Foreskin melanocyte (primary cell): ENCODE measurements at places on chromosomes 1 and 21.

GRCh38 chr1:156931974-156932710 is 11.7 kb downstream of the LRRC71 start:
- DNase-seq: no peak

DNA sequence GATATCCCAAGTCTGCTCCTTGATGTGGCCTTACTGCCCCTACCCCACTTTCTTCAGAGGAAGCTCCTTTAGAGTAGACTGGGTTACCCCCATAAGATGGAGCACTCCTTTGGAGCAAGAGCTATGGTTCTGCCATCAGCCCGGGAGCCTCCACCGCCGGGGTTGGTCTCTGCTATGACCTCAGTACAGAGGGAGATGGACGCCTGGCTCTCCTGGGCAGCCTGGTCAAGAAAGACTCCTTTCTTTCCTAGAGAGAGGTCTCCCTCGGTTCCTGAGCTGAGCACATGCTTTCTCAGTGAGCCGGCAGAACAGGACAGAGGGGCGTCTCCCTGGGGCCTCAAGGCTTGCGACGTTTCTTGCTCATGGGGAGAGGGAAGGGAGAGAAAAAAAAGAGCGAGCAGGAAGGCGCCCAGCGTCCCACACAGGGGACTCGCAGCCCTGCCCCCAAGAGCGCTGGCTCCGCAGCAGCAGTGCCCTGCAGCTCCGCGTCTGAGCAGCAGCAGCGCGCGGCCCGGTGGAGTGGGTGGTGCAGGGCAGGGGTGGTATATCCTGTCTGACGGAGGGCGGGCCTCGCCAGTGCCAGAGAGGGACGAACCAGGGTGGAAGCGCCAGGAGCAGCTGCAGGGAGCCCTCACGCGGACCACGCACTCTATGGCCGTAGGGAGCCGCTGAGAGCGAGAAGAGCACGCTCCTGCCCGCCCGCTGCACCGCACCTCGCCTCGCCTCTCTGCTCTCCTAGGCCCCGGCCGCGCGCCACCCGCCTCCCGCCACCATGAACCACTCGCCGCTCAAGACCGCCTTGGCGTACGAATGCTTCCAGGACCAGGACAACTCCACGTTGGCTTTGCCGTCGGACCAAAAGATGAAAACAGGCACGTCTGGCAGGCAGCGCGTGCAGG is at the start of gene PKP1:
PKP1 (plus strand) TSS at position 576 of the 899 bp plus-strand sequence; CDS start at position 773, 197 bp downstream.
- no peak for DNase-seq

GRCh38 chr1:159190441-159190840 is 14.2 kb upstream of the ACKR1 start:
- no peak for DNase-seq

DNA sequence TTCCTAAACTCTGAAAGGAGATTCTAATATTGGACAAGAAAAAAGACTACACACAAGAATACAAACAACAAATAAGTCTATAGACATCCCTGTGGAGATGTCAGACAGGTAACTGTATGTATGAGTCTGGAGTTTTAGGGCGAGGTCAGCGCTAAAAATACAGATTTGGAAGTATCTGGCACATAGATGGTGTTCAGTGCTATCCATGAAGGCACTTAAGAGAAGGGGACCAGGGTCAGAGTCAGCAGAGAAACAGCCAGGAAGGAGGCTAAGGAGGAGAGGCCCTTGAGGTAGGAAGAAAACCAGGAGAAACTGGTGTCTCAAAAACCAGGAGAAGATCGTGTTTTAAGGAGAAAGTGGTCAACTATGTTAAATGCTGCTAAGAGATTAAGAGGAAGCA is 18.1 kb downstream of the ZMPSTE24 start:
- no peak for DNase-seq

DNA sequence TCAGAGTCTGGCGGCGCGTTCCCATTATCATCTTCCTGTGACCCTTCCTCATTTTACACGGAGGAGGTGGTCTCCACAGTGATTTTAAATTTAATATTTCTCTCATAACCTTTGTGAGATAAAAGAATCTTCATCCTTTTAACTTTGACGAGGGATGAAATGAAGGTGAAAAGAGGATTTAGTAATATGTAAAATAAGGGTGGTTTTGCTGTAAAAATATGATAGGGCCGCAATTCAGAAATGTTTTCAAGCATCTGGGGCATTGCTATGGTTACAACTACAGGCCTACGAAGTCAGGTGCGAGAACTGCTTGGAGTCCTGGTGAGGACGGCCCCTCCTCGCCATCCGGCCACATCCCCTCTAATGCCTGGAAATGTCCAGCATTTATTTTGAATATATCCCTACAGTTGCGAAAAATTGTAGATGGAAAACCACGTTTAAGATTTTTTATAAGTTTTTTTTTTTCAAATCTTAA is 422 bp upstream of the RSBN1 start:
- no peak for DNase-seq

GRCh38 chr1:150976879-150977694 is 2.5 kb upstream of the CERS2 start:
- DNase-seq: peak; percentile 84

- no peak for DNase-seq
These were observed 24.0 kb upstream of the DDOST start for GRCh38 chr1:20685099-20685662.

DNA sequence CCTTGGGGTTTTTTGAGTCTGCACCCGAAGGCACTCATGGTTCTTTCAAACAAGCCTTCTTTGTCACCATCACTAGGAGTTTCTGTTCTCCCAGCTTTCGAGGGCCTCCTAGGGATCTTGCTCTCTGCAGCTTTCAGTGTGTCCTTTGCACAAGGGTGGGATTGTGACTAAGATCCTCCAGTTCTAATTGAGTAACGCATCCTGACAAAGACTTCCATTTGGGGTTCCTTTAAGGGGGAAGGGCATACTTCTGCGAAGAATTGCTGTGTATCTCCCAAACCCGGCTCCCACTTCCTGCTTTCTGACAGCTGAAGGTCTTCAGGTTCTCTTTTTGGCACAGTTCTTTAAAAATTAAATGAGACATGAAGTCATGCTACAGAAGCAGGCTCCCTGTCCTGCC is 139.4 kb downstream of the EDEM3 start:
- DNase-seq: peak; percentile 98

GRCh38 chr1:189693140-189693539 is 784.5 kb downstream of the BRINP3 start:
- no peak for DNase-seq

GRCh38 chr1:115572710-115573109 is 69.1 kb upstream of the VANGL1 start:
- no peak for DNase-seq

DNA sequence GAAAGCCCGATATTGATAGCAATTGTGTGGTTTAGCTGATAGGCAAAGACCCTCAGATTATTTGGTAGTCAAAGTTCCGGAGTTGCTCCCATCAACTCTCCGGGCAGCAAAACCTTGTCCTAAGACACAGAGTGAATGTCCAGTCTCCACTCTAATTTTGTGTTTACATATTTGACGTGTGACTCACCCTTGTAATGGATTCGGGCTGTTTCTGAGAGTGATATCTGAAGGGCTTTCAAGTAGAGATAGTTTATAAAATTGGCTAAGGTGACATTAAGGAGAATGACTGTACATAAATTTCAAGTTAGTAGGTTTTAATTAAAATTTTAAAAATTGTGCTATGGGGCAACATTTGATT is 154.2 kb downstream of the CNIH3 start:
- peak; percentile 31 for DNase-seq

DNA sequence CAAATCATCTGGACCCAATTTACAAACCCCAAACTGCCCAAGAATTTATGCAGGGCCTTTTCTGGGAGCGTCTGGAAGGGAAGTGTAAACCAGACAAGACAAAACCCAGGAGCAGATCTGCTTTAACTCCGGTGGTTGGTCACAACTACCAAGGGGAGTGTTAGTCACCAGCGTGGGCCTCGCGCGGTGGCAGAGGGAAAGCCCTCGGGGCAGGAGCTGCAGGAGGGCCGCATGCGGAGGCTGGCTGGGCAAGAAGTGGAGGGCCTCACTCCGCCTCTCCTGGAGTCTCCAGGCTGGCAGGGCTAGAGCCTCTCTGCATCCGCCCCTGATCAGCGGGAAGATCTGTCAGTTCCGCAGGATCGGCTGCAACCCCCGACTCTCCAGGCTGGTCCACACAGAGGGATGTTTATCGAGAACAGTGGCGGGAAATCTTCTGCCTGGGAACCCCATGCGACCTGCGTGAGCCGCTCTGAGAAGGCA is 2.0 kb downstream of the COL24A1 start:
- DNase-seq: no peak

DNA sequence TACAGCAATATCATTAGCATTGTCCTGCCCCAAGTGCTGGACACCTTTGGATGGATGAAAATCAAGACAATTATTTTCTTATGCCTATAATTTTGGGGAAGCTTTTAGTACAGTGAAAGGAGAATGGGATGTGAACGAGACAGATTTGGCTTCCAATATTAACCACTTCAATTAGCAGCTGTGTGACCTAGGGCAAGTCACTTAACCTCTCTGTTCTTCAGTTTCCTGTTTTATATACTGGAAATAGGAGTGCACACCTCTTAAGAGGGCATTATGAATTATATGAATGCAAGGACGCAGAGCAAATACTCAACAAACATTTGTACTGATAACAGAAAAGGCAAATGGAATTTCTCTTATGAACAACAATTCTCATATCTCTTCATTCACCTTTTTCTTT is 18.5 kb downstream of the CYP2J2 start:
- no peak for DNase-seq

DNA sequence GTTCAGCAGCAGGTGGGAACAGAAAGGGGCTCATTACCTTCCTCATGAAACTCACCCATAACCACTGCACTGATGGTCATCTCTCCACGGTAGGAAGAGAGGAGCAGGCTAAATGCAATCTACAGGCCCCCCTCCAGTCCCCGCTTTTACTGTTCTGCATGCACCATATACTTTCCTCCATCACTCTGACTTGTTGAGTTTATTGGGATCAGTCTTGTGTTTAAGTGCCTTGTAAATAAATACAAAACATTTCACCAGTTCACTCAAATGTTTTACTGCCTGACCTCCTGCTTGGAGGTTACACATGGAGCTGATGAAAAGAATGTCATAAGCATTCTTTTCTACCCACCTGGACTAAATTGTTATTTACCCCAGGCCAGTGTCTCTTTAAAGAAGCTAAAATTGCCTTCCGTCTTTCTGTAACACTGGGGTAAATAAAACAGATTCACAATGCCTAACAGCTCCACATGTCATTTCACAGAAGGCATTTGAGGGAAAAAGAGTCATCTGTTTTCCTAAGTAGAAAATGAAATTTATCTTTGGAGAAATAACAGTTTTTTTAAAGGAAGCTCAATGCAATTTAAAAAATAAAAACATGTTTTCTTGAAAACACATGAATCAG is 30.7 kb downstream of the PTPN14 start:
- no peak for DNase-seq

DNA sequence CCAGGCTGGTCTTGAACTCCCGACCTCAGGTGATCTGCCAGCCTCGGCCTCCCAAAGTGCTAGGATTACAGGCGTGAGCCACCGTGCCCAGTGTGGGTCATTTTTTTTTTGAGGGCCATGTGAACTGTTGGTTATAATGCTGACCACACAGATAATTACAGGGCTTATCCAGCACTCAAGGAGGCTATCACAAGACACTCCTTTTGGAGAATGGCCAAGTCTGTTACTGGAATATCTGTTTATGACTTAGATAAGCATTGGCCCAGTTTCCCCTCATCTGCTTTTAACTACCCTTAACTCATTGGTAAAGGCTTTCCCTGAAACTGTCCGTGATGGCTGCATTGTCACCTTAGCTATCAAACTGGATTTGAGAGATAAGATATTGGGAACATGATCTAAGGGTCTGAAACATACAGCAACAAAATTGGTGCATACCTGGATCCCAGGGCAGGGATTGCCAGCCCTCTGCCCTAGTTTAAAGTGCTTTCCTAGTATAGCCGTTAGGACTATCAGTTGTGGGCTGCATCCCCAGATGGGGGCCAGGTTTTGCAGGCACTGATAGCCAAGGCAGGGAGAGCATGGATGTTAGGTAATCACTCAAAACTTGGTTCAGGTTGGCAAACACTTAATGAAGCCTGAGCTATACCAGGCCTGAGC is 15.6 kb downstream of the SZT2 start:
- DNase-seq: no peak

- no peak for DNase-seq
These were observed 85.6 kb downstream of the WDR4 start for GRCh38 chr21:42793774-42794173.

GRCh38 chr1:167412920-167413319 is 105.4 kb downstream of the CD247 start:
- DNase-seq: no peak

GRCh38 chr1:71047635-71048607 is at the start of gene PTGER3:
PTGER3 (minus strand) TSS chr1:71047816; CDS start chr1:71047577, 239 bp downstream.
- DNase-seq: no peak

- DNase-seq: no peak
These were observed 185.7 kb downstream of the IGSF21 start for GRCh38 chr1:18293291-18293690.

- no peak for DNase-seq
These were observed 1046.2 kb downstream of the BRINP3 start for GRCh38 chr1:189431447-189431846.

DNA sequence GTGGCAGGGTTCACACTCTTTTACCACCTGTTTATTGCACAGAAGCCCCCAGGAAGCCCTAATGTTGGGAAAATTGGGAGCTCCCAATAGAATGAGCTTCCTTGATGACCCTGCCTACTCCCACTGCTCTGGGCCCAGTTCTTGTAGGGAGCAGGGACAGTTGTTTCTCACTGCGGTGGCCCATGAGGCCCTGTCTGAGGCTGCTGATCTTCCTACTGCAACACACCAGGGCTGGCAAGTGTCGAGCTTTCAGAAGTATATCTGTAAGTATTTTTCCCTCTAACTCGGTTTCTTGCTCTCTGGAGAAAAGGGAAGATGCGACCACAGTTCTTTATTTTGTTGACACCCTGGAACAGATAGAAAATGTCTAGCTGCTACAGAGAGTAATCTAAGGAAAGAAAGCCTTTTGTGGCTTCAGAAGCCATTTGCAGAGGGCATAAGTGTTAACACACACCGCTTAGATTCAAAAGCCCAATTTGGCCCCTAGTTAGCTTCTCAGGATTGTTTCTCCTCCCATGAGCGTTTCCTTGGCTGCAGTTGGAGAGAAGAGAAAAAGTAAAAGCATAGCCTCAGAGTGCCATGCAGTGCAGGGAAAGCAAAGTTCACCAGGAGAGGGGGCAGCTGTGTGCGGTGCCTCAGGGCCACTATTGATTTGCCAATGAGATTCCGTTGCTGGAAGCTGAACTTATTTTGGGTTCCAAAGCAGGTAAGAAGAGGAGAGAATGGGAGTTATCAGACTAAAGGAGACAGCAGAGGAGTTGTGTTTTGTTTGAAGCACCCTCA is 102.6 kb downstream of the SELENOF start:
- DNase-seq: no peak

DNA sequence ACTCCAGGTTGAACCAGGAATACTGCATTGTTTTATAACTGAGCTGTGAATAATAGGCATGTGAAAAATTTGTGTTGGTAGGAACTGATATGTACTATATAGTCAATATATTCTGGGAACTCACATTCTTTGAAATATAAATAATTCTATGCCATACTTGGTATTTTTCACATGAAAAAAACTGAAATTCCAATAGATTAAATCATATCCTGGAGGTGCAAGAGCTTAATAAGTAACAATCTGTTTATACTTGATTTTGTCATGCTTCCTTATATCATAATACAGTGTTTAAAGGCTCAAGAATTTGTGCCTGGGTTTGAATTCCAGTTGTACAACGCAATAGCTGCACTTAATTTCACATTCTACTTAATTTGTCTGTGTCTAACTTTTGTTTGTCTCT is 387.0 kb downstream of the USP25 start:
- no peak for DNase-seq

- DNase-seq: no peak
These were observed 40.7 kb upstream of the COL6A2 start for GRCh38 chr21:46057111-46057709.
